ENCODE measurements at places on chromosomes 1 and 21. TPM values are rescaled to one million over a fixed set of nuclear protein-coding genes. Genes with fewer than 3 reads are reported as not detected.

The SELENBP1 gene
- total RNA-seq, result not detected

The APCS gene
- not detected for total RNA-seq

The HSPA13 gene
- 48.5 TPM for total RNA-seq

The APOBEC4 gene
- not detected for total RNA-seq

The UBASH3A gene
- total RNA-seq, result 29.4 TPM

The ZNF684 gene
- 4.8 TPM for total RNA-seq

The OVAAL gene
- not detected for total RNA-seq

The RIMS3 gene
- 3.7 TPM for total RNA-seq

The CR1L gene
- total RNA-seq, result not detected

The CFHR2 gene
- not detected for total RNA-seq

The SSR2 gene
- 171 TPM for total RNA-seq

Data from activated CD4-positive, alpha-beta memory T cell treated with anti-CD3 and anti-CD28 coated beads for 36 hours (primary cell).